ENCODE measurements at places on chromosomes 5 and 9.

- DNase-seq, result no peak
These were observed 56.3 kb upstream of the S1PR3 start for GRCh38 chr9:88934876-88935535.

DNA sequence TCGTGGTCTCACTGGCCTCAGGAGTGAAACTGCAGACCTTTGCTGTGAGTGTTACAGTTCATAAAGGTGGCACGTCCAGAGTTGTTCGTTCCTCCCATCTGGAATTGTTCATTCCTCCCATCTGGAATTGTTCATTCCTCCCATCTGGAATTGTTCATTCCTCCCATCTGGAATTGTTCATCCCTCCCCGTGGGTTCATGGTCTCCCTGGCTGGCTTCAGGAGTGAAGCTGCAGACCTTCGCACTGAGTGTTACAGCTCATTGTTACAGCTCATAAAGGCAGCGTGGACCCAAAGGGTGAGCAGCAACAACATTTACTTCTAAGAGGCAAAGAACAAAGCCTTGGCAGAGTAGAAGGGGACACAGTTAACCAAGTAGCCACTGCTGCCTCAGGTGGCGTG, 69.1 kb downstream of the GCNT1 start:
- DNase-seq, result no peak

DNA sequence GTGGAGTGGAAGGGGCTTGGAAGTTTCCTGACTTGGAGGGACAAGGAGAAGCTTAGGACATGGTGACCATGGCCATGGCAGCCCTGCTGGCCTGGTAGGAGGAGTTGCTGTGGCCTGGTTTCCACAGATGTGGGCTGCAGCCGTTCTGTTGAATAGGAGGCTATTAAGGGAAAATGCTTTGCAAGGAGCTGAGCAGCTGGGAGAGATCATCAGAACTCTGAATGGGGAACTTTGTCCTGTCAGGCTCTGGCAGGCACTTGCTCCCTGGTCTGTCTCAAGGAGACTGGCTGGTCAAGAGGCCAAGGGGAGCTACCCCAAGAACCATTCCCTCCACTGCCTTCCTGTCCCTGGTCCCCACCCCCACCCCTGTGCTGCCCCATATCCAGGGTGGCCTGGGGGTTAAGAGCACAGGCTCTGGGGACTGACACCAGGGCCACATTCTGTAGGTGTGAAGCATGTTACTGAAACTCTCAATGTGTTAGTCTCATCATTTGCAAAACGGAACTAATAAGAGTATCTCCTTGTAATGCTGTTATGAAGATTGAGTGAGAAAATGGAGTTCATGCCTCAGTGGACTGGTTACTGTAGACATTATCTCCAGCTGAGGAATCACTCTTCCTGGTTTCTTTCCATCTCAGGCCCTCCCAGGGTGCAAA, 84.0 kb upstream of the ARAP3 start:
- no peak for DNase-seq

GRCh38 chr5:35717718-35718117, 100.1 kb downstream of the SPEF2 start:
- no peak for DNase-seq

- peak; percentile 53 for DNase-seq
These were observed 6.1 kb downstream of the SAPCD2 start for GRCh38 chr9:137064027-137064879.

- no peak for DNase-seq
These were observed 235.9 kb upstream of the TRPM3 start for GRCh38 chr9:71357346-71357745.

GRCh38 chr9:126534431-126535186, 79.1 kb upstream of the LMX1B start:
- no peak for DNase-seq

DNA sequence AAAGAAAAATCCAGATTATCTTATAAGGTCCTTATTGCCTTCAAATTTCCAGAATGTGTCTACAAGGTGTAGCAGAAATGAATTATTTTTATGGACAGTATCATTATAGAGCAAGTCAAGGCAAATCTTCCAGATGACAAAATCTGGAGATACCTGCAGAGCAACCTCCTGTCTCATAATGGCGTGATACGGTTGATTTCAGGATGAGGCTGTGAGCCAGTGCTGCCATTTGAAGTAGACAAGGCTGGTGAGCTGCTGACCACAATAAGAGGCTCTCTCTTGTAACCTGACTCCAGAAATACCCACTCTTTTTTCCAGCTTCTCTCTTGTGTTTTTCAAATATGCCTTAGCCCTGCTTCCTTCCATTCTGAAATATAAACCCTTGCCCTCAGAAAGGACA, 108.2 kb downstream of the HTR1A start:
- DNase-seq, result no peak

DNA sequence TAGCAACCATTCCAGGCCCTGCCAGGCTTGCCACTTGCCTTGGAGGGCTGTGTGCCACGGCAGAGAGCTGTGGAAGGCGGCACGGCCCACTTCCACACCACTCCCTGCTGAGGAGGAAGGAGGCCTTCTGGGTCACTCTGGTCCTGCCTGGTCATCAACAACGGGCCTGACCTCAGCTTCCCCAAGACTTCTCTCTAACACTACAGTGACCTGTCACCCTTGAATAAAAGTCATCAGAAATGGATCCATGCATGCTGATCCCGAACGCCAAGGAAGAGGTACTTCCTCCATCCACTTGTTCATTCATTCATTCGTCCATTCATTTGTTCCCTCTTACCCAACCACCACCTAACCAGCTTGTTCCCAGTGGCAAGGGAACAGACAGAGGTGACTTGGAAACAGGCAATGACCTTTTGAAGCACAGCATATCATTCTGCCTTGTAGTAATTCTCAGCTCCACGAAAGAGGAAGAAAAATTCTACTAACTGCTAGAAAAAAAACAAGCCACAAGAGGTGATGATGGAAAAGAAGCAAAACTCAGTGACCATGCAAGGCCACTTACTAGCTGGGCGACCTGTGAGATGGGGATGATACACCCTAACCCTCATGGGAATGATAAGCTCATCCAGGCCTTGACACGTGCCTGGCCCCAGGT, 58.6 kb downstream of the STK10 start:
- no peak for DNase-seq

DNA sequence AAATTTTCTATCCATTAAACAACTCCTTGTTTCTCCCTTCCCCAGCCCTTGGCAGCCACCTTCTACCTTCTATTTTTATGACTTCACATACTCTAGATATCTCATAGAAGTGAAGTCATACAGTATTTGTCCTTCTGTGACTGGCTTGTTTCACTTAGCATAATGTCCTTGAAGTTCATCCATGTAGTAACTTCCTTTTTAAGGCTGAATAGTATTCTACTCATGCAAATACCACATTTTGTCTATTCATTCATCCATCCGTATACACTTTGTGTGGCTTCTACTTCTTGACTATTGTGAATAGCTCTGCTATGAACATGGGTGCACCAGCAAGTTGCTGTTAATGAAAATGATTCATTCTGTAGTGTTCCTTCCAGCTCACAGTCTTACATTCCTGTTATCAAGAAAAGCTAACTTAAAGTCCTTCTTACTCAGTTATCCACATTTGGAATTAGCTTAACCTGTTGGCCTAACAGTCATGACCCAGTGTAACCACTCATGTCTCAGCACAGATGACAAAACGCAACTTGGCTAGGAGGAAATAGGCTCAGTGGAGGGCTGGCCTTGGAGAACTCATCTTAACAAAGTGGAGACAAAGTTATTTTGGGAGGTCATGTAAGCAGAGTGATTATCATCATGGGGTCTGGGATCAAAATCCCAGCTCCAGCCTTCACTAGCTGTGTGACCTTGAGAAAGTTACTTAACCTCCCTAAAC, 129.7 kb upstream of the MAP3K1 start:
- no peak for DNase-seq

GRCh38 chr9:91948597-91949391, 1.2 kb downstream of the ROR2 start:
- no peak for DNase-seq

DNA sequence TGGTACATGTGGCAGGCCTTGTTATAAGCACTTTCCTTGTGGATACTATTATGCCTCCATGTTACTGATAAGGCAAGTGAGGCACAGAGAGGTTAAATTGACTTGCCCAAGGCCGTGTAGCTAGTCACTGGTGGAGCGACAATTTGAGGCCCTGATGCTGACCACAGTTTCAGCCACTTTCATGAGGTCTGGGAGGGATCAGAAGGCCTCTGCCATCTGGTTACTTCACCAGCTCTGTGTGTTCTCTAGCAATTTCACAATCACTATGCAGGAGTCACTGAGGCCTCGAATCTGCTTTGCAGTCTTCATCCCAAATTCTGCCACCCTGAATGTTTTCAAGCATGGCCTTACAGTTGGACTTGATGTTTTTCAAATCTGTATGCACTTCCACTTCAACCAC, 9.1 kb downstream of the LRRC70 start:
- DNase-seq, result no peak

DNA sequence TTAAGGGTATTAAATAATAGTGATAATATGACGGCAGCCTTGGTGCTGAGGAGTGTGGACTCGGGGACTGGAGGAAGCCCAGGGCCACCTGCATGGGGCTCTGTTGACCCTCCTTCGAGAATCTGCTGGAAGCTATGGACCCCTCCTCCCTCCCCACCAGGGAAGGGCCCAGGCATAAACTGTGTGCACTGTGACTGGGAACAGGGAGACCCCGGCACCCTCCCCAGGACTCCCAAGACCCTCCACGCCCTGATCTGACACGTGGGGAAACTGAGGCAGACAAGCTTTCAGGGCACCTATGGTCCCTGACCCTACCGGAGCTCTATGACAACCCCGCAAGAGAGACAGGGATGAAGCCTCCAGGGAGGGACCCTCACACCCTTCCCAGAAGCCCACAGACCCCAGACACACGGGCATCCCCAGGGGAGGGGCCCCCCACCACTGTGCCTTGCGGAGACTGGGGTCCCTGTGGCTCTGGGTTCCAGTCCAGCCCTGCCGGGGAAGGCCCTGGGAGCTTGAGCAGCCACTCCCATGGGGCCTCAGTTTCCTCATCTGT, 6.5 kb upstream of the EGFL7 start:
- DNase-seq, result no peak

DNA sequence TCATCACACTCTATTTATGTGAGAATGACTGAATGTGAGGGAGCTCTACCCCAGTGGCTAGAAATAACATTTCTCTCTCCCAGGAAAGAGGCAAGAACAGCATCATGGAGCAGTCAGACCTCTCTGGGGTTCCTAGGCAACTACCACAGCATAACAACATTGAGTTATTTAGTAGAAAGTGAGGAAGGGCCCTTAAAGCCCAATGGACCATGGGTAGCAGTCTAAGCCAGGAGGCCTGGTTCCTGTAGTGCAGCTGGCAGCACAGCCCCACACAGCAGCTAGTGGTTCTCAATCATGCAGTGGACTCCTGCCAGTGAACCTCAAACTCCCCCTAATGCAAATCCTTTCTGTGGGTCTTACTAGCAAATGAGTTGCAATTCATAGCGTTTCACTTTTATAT, 55.3 kb downstream of the SPEF2 start:
- DNase-seq, result no peak

GRCh38 chr5:81819556-81820317, 68.8 kb upstream of the SSBP2 start:
- no peak for DNase-seq

GRCh38 chr5:179820127-179820482, 600 bp upstream of the SQSTM1 start:
- no peak for DNase-seq

GRCh38 chr5:53037141-53037859, 48.1 kb downstream of the ITGA2 start:
- DNase-seq, result no peak

GRCh38 chr5:28165096-28165495, 1126.7 kb upstream of the CDH9 start:
- DNase-seq, result no peak

GRCh38 chr5:17243287-17244063, 26.0 kb downstream of the BASP1 start:
- no peak for DNase-seq

- DNase-seq, result no peak
These were observed 782.3 kb downstream of the BRINP1 start for GRCh38 chr9:118586978-118587377.

DNA sequence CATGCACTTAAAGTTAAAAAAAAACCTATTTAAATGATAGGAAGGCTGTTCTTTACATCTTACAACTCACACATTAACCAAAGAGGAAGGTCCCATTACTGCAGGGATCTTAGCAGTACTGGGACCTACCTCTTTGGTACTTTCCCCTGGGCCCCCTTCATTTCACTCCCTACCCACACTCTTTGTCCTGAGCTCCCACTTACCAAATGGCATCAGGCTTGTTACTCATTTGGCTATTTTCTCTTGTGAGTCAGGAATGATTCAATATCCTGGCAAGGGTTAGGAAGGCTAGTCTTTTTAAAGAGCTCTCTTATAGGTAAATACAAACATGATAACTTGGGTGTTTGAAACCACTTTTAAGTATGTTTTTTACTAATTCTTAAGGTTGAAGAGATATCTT, 117.4 kb upstream of the ELL2 start:
- DNase-seq, result no peak

DNA sequence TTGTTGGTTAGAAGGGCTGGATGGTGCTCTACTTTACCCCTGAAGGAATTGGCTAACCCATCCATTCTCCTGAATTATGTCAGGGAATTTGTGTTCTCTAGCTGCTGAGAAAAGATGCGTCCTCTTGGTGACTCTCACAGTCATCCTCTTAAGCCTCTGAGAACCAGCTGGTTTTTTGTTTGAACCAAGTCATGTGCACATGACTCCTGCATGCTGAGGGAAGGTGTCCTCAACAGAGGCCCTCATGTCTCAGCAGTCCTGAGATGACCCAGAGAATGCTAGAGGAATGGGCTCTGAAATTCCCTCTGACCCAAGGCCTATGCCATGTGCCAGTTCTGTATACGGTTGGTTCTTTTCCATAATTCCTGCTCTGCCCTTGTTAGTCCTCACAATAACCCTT, 10.4 kb upstream of the C5orf63 start:
- no peak for DNase-seq

DNA sequence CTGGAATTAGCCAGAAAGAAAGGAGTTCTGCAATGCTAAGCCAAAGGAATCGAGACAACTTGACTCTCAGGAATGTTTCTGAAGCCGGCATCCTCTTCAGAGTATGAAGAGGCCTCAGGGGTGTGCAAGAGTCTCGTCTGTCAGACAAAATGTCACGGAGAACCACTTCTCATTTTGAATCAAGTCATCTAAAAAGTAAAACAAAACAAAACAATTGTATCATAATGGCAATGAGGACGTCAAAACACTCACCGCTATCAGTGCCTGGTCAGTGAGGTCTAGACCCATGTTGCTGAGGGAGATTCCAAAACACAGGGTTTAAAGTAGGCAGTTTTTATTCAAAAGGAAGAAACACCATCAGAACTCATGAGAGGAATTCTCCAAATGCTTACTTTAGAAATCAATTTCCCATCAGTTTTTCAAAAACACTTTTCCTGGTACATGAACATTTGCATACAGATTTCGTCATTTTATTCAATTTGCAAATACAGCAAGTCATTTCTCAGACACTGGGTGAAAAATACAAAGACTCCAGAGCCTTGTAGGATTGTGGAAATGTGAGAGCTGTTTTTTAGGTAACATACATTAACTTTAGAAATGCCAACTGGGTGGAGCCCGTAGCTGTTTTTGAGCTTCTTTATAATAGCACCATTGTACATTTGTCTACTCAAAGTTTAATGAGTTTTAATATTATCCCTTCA, 89.5 kb upstream of the MAP3K1 start:
- DNase-seq, result no peak

GRCh38 chr5:134935711-134936602, 31.0 kb downstream of the PCBD2 start:
- DNase-seq, result no peak
